ENCODE measurements at places on chromosomes 5 and 9. TPM values are rescaled to one million over a fixed set of nuclear protein-coding genes. Genes with fewer than 3 reads are reported as not detected.

Gene SPATA31D3
- not detected for polyA plus RNA-seq

DNA sequence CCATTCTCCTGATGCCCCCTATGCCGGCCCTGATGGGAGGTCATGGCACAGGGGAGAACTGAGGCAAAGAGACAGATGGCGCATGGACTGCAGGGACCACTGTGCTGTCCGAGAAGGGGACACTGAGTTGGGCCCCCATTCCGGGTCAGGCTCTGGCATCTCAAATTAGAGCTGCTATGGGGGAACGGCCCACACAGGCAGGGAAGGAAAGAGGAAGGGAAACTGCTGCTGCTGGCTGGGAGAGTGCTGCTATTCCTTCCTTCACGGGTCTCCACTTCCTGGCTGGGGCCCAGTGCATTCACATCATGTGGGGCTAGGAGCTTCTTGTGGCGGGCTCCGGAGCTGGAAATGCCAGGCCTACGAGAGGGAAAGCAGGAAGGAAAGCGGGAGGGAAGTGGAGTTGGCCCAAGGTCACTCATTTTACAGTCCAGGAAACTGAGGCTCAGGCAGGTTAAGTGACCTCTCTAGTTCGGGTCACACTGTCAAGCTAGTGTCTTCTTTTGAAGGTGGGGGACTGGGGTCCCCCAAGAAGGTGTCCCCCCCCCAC lies 1.3 kb upstream of the CARD19 start:
- DNase-seq, result peak; percentile 44

GRCh38 chr9:88580961-88581360 lies 46.0 kb downstream of the NXNL2 start:
- DNase-seq, result no peak

Gene MLANA
- polyA plus RNA-seq, result 1.6 TPM
